ENCODE measurements at places on chromosomes 1 and 21. TPM values are rescaled to one million over a fixed set of nuclear protein-coding genes. Genes with fewer than 3 reads are reported as not detected.

DNA sequence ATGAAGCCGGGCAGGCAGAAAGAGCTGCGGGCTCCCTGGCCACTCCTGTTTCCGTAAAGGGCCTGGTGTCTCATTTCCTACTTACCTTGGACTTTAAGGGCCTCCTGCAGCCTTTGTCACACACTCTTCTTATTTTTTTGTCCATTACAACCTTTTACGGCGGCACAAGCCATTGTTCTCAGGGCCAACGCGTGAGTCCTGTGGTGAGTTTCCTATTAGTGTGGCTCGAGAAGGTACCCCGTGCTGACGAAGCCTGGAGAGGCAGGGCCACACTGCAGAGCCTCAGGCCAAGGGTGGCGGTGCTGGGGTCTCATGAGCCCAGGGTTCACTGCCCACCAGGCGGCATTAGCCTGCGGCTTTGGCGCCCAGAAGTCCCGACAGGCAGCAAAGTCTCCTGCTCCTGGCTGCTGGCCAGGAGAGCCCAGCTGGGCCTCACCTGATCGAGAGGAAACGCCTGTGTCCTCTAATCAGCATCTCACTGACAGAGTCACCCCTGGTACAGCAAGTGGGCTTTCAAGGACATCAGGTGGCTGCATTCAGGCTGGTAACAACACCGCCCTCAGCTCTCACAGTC lies 62.0 kb downstream of the SIK1 start:
- H3K4me3 ChIP-seq = no peak overlapping the region
- no peak overlapping the region for H3K27ac ChIP-seq
- no peak for DNase-seq

- peaks cover 15% of the 10 kb centered on the region for H3K4me1 ChIP-seq
- H3K36me3 ChIP-seq = no peaks in the 10 kb centered on the region
- H3K27me3 ChIP-seq = no peaks in the 10 kb centered on the region
- no peak overlapping the region for H3K27ac ChIP-seq
- no peak for DNase-seq
These were observed 39.6 kb downstream of the CAMTA1 start for GRCh38 chr1:6824665-6825368.

GRCh38 chr1:18444563-18444962 lies 36.2 kb upstream of the KLHDC7A start:
- no peaks in the 10 kb centered on the region for H3K4me1 ChIP-seq
- H3K27ac ChIP-seq = no peak overlapping the region
- H3K4me3 ChIP-seq = no peak overlapping the region
- no peaks in the 10 kb centered on the region for H3K36me3 ChIP-seq
- no peak for DNase-seq

DNA sequence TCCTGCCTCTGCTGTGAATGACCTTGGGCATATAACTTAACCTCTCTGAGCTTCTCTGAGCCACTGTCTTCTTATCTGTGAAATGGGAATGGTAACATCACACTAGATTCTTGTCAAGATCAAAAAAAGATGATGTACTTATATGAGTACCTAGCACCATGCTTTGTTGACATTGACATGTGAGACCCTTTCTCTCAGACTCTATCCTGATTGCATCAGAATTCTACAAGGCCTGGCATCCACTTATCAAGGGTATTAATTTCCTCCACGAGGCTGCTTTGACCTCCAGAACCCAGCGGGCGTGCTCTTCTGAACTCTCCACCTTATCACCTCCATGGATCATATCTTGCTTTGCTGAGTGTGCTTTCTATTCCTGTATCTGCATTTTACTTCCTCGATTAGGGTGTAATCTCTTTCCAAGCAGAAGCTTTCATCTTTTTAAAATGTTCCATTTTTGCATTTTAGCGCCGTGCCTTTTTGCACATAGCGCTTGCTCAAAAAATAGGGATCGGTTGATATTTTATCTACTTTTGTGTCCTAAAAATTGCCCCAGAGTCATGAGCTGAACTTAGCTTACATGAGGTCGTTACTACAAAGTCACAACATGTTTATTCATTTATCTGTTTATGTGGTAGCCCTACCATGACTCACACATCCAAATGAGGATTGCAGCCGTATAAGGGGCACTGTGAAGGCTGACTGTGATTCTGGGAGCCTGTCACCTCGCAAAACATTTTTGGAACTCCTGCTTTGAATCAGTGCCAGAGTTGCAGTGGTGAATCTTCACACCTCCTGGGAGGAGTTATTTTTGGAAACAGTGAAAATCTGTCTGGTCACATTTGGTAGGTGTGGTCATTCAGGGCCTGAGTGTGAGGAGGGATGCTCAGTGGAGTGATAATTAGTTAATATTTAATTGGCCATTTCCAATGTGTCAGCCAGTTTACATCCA lies 63.2 kb downstream of the IER5 start:
- H3K4me3 ChIP-seq = no peak overlapping the region
- peaks cover 34% of the 10 kb centered on the region for H3K4me1 ChIP-seq
- peak overlapping the region; percentile 76 for H3K27ac ChIP-seq
- no peaks in the 10 kb centered on the region for H3K36me3 ChIP-seq
- DNase-seq = no peak
- H3K27me3 ChIP-seq = no peaks in the 10 kb centered on the region

- no peaks in the 10 kb centered on the region for H3K4me1 ChIP-seq
- H3K27ac ChIP-seq = no peak overlapping the region
- peaks cover 48% of the 10 kb centered on the region for H3K36me3 ChIP-seq
- H3K27me3 ChIP-seq = no peaks in the 10 kb centered on the region
- no peak overlapping the region for H3K4me3 ChIP-seq
These were observed 27.3 kb downstream of the ZBTB8OS start for GRCh38 chr1:32622806-32623681.

DNA sequence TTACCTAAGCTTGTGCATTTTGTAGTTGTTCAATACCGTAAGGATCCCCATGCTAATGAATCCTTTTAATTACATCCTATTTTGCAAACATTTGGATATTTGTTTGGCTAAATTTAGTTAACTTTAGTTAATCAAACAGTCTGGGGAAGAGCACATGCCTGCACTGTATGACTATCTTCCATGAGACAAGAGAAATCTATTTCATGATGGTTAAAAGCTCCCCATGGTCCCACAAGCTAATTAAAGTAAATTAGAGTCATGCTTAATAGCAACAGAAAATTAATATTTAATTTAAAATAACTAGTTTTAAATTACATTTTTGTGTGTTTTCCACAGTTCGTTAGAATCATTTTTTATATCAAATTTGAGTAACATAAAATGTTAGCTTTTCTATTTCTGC lies 95.4 kb upstream of the S1PR1 start:
- no peak overlapping the region for H3K4me3 ChIP-seq
- H3K27me3 ChIP-seq = no peaks in the 10 kb centered on the region
- DNase-seq = no peak
- peaks cover 16% of the 10 kb centered on the region for H3K4me1 ChIP-seq

DNA sequence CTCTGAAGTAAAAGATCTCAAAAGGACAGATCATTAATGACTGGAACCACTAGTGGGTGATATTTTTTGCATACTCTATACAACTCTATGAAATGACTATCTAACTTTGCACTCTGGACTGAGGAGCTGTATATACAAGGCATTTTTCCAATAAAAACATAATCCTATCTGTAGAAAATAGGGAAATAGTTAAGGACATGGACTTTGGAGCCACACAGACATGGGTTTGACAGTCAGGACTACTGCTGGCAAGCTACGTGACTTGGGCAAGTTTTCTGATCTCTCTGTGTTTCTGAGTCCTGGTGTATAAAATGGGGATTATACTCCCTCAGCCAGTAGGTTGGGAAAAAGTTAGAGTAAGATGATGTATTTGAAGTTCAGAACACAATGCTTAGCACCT lies 20.9 kb upstream of the HSD3B2 start:
- no peaks in the 10 kb centered on the region for H3K4me1 ChIP-seq
- H3K4me3 ChIP-seq = no peak overlapping the region
- no peak for DNase-seq
- no peaks in the 10 kb centered on the region for H3K27me3 ChIP-seq

- DNase-seq = no peak
- no peaks in the 10 kb centered on the region for H3K36me3 ChIP-seq
- H3K4me3 ChIP-seq = no peak overlapping the region
These were observed 61.4 kb downstream of the CASZ1 start for GRCh38 chr1:10734962-10735544.

- H3K36me3 ChIP-seq = no peaks in the 10 kb centered on the region
- peak; percentile 56 for DNase-seq
- peaks cover 63% of the 10 kb centered on the region for H3K4me1 ChIP-seq
These were observed 5.3 kb upstream of the ID3 start for GRCh38 chr1:23564529-23565122.

DNA sequence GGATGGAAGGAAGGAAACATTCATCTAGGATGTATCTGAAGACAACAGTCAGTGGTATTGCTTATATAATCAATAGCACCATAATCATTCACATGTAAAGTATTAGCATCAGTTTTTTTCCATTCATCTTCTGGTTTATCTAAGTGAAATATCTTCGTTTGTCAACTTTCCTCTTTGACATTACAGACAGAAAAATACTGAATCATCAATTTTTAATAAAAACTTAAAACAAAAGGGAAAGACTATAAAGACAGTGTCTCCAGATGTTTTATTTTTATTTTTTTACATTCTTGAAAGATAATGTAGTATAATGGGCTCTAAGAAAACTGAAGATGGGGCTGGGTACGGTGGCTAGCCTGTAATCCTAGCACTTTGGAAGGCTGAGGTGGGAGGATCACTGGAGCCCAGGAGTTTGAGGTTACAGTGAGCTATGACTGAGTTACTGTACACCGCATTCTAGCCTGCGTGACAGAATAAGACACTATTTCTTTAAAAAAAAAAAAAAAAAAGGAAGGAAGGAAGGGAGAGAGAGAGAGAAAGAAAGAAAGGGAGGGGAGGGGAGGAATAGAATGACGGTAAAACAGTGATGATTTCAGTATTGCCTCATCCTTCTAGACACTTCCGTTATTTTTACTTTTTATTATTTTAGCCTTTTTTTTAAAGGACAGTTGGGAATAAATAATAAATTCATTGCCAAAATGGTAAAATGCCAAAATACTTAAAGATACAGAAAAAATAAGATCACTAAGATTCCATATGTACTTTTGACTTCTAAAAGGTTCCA lies 89.5 kb downstream of the NRIP1 start:
- H3K4me3 ChIP-seq = no peak overlapping the region
- no peaks in the 10 kb centered on the region for H3K4me1 ChIP-seq
- H3K27ac ChIP-seq = no peak overlapping the region
- no peaks in the 10 kb centered on the region for H3K36me3 ChIP-seq

DNA sequence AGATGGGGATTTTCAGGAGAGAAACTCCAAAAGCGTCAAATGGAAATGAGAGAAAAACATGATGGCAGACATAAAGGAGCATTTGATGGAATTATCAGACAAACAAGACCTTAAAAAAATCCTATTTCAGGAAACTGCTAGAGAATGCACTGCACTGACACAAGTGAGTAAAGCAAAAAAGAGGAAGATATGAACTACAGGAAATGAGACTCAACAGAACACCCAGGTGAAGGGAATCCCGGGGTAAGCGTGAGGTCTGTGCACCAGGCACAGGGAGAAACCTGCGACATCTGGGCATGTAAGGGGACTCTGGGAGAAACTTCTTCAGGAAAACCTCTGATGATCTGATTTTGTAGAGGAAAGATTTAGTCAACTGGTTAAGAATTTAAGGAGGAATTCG lies 2.8 kb downstream of the TARBP1 start:
- no peaks in the 10 kb centered on the region for H3K36me3 ChIP-seq
- no peak for DNase-seq
- no peaks in the 10 kb centered on the region for H3K27me3 ChIP-seq
- H3K27ac ChIP-seq = no peak overlapping the region
- peaks cover 19% of the 10 kb centered on the region for H3K4me1 ChIP-seq
- no peak overlapping the region for H3K4me3 ChIP-seq

GRCh38 chr1:9596415-9597123 lies 7.9 kb downstream of the TMEM201 start:
- peaks cover 18% of the 10 kb centered on the region for H3K4me1 ChIP-seq
- H3K4me3 ChIP-seq = no peak overlapping the region
- peaks cover 46% of the 10 kb centered on the region for H3K36me3 ChIP-seq

- DNase-seq = no peak
- no peaks in the 10 kb centered on the region for H3K36me3 ChIP-seq
- no peak overlapping the region for H3K4me3 ChIP-seq
- H3K27ac ChIP-seq = no peak overlapping the region
- H3K27me3 ChIP-seq = no peaks in the 10 kb centered on the region
These were observed 173.2 kb downstream of the ROR1 start for GRCh38 chr1:63946866-63947491.

GRCh38 chr1:9191231-9191630 lies 43.3 kb upstream of the H6PD start:
- no peak overlapping the region for H3K4me3 ChIP-seq
- no peak overlapping the region for H3K27ac ChIP-seq
- no peaks in the 10 kb centered on the region for H3K27me3 ChIP-seq

DNA sequence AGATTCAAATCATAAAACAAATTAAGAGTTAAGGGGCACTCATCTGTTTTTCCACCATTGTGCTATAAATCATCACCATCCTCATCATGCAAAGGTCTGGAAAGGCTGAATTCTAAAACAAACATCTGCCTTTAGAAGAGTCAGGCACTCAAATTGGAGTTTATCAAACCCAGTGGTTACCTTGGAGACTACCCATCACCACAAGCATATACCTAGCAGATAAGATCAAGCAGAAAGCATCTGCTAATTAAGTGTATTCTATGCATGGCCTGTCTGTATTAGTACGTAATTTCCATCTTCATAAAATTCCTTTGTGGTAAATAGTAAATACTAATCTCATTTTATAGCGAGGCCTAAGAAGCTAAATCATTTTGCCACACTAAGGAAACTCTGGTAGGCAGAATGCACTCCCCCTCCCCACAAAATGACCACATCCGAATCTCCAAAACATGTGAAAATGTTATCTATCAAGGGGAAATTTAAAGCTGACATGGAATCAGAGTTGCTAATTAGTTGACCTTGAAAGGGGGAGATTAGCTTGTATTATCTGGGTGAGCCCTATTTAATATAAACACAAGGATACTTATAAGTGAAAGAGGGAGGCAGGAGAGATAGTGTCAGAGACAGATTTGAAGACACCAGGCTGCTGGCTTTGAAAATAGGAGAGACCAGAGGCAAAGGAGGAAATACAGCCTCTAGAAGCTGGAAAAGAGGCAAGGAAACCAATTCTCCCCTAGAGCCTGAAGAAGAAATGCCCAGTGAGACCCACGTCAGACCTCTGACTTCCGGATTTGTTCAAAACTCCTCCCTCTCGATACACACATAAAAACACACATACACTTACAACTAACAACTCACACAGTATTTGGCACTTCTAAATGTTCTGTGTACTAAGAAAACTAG lies 23.2 kb downstream of the ARID4B start:
- DNase-seq = no peak
- H3K4me3 ChIP-seq = no peak overlapping the region
- H3K27me3 ChIP-seq = no peaks in the 10 kb centered on the region
- H3K4me1 ChIP-seq = peaks cover 26% of the 10 kb centered on the region

DNA sequence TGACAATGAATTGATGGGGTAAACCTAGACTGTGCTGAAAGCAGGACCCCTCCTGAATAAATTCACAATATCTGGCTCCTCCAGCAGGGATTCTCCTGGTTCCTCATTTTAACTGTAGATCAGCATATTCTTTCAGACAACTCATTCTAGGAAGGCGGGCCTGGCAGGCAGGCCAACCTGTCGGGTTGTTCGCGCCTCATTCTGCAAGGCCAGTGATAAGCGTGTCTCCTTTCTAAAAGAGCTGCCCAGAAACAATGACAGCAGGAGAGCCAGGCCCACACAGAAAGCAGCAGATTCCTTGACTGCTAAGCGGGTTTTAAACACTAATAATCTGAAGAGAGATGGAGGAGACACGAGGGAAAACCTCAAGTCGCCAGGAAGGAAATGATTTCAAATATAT lies 70.0 kb downstream of the NTPCR start:
- no peaks in the 10 kb centered on the region for H3K36me3 ChIP-seq
- H3K27ac ChIP-seq = no peak overlapping the region
- no peak for DNase-seq

Gene CR1L
- total RNA-seq = 1.3 TPM

Gene NOS1AP
- 3.6 TPM for total RNA-seq

Gene CCDC27
- not detected for total RNA-seq

Gene CYP2J2
- 2.7 TPM for total RNA-seq

Gene ANGPTL1
- total RNA-seq = 12.3 TPM

Gene MAB21L3
- 1.2 TPM for total RNA-seq

Gene ZBTB8A
- 8.4 TPM for total RNA-seq

Gene TMEM35B
- 47.8 TPM for total RNA-seq
